Neural cell (in vitro differentiated cells): ENCODE measurements at places on chromosomes 2 and 18. TPM values are rescaled to one million over a fixed set of nuclear protein-coding genes. Genes with fewer than 3 reads are reported as not detected.

The CHST9 gene
- 0.18 and 0.32 TPM in 2 replicates for polyA plus RNA-seq

The RNF125 gene
- polyA plus RNA-seq = 0.04 and 2.3 TPM in 2 replicates

The GRHL1 gene
- polyA plus RNA-seq = 25.4 and 26.3 TPM in 2 replicates

The AQP12A gene
- not detected in 2 replicates for polyA plus RNA-seq

The CNTNAP5 gene
- 19.3 and 39.0 TPM in 2 replicates for polyA plus RNA-seq

The WDR33 gene
- polyA plus RNA-seq = 58.0 and 58.7 TPM in 2 replicates

The MROH2A gene
- not detected in 2 replicates for polyA plus RNA-seq

The GAL3ST2 gene
- not detected in 2 replicates for polyA plus RNA-seq

The ASPRV1 gene
- polyA plus RNA-seq = 6.3 and 7.7 TPM in 2 replicates

The IL1RL2 gene
- polyA plus RNA-seq = not detected in 2 replicates

The EFHD1 gene
- polyA plus RNA-seq = not detected in 2 replicates

The SCN9A gene
- 8.3 and 10.4 TPM in 2 replicates for polyA plus RNA-seq
